Type B pancreatic cell (in vitro differentiated cells): ENCODE measurements at places on chromosomes 2 and 18. TPM values are rescaled to one million over a fixed set of nuclear protein-coding genes. Genes with fewer than 3 reads are reported as not detected.

GRCh38 chr2:231159306-231159705, 34.5 kb upstream of the HTR2B start:
- no peak for DNase-seq

The SLC40A1 gene
- total RNA-seq, result 23.0 and 78.9 TPM in 2 replicates

- DNase-seq, result no peak
These were observed 430 bp upstream of the CHMP1B start for GRCh38 chr18:11850821-11851145.

- no peak for DNase-seq
These were observed 12.1 kb downstream of the PXDN start for GRCh38 chr2:1731963-1732768.

DNA sequence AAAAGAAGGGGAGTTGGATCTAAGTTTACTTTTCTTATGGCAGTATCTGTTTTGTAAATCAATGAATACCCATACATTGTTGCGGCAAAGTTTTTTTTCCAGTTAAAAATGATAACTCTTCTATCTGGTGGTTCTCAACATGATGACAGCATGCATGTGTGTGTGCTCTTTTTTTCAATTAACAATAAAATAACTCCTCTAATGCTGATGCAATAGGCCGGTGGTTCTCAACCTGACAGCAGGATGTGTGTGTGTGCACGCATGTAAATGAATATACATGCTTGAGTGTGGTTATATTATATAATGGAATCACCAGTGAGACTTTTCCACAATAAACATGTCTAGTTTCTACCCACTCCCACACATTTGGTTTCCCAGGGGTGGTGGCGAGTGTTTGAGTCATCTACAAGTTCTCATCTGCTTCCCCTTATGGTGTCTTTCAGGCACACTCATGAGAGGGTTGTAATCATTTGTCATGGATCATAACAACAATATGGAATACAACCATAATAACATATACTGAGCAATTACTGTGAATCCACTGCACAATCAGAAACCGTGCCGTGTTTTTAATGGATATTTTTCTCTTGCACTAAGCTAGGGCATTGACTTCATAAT, 31.2 kb downstream of the PARD3B start:
- DNase-seq, result no peak

The HK2 gene
- total RNA-seq, result 13.3 and 27.6 TPM in 2 replicates

The FOXD4L1 gene
- 0.48 TPM in 1 of 2 replicates, not detected in the other for total RNA-seq

- DNase-seq, result no peak
These were observed 22.6 kb upstream of the BCL2 start for GRCh38 chr18:63342206-63342605.

DNA sequence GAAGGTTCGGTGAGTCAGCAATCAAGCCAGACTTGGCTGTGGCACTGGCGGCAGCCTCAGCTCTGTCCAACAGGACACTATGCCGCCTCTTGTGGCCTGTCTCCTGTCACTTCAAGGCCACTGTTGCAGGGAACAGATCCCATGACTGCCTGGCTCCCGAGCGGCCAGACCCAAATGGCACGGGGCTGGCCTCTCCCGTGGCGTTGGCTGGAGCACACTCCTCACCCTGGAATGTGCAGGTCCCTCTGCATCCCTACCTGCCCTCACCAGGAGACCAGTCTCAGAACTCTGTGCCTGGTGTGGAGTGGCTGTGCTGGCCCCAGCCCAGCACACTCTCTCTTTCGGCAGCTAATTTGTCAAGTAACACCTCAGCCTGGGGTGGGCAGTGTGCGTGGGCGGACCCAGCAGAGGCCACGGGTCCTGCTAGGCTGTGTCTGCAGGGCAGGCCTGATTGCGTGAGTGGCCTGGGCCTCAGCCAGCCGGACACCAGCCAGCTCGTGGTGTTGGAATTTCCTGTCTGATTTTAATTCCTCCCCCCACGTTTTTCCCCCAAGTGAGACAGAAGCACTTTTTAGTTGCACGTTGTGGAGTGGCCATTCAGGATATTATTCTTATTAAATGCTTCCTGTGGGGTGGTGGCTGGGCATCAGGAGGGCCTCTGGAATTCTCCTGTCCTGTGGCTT, 179.3 kb downstream of the GLI2 start:
- no peak for DNase-seq

The TFPI gene
- 9.6 and 12.2 TPM in 2 replicates for total RNA-seq

DNA sequence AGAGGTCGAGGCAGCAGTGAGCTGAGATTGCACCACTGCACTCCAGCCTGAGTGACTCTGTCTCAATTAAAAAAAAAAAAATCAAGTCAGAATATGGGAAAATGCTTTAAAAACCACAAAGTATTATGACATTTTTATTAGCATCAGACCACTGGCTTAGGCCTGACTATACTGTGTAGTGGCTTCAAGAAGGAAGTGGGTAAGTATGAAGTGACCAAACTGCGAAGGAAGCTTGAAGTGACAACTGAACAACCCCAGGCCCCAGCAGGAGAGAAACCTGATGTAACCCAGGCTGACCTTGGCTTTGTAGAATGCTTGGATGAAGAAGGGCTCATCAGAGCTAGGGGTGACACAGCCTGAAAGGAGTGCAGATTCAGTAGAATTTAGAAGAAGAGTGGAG, 21.4 kb upstream of the HAAO start:
- no peak for DNase-seq

DNA sequence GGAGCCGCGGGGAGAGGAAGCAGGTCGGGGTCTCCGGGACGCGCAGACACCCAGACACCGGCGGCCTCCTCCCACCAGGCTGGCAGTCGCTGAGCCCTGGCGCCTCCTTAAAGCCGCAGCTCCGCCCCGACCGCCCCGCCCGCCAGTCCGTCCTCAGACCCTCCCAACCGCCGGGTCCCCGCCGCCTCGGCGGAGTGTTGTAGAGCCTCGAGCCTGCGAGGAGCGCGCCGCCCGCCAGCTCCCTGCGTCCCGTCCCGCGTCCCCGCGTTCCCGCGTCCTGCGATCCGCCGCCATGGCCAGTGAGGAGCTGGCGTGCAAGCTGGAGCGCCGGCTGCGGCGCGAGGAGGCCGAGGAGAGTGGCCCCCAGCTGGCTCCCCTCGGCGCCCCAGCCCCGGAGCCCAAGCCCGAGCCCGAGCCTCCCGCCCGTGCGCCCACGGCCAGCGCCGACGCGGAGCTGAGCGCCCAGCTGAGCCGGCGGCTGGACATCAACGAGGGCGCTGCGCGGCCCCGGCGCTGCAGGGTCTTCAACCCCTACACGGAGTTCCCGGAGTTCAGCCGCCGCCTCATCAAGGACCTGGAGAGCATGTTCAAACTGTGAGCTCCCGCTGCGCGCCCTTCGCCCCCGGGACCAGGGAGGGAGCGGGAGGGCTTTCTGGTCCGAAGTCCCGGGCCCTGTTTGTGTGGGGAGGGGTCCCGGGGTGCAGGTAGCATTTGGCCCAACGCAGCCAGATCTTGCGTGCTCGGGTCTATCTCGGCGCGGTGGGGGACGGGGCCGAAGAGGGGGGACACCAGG, at the start of gene EFHD1:
EFHD1 (plus strand) TSS at position 192 of the 793 bp plus-strand sequence; CDS start at position 293, 101 bp downstream.
- peak; percentile 79 for DNase-seq

DNA sequence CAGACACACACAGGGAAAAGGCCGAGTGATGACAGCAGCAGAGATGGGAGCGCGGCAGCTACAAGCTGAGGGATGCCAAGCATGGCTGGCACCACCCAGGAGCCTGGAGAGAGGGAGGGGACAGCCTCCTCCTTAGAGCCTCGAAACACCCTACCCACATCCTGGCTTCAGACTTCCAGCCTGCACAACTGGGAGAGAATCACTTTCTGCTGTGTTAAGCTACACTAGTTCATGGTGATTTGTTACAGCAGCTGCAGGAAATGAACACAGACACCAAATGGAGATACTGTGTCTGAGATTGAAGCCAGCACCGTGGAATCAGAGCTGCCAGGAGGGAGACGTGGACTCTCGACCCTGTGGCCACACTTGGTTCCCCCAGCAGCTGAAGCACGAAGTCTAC, 27.5 kb upstream of the FOSL2 start:
- DNase-seq, result no peak

DNA sequence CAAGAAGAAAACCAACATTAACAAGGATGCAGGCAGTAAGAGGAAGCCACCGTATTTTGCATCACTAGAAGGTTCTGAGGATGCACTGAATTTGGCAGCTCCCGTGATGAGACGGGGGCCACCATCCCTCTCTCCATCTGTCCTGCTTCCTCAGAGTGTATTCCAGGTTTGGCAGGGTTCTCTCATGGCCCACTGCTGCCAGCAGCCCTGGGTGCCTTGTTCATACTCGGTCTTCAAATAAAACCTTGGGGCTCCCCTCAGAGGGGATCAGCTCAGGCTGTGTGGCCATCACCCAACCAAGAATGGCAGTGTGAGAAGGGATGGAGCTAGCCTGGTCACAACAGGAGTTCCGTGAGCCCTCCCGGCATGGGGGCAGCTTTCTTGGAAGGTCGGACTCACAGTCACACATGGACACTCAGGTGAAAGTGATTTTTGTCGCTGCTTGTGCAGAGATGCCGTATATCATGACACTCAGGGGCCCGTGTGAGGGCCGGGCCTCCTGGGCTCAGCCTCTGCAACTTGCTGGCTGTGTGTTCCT, 12.8 kb upstream of the MBP start:
- no peak for DNase-seq

The GKN2 gene
- total RNA-seq, result 0.92 TPM in 1 of 2 replicates, not detected in the other

The PLEKHH2 gene
- total RNA-seq, result 0.81 and 3.5 TPM in 2 replicates
